Cortex of kidney (tissue), 1 donor: ENCODE measurements at places on chromosomes 12 and 14.

GRCh38 chr14:66610154-66610563 lies 102.2 kb downstream of the GPHN start:
- no peak for DNase-seq

- no peak for DNase-seq
Measured at GRCh38 chr14:102796661-102797190, 19.5 kb downstream of the TRAF3 start.

- no peak for DNase-seq
Measured at GRCh38 chr12:71703206-71703605, 17.3 kb downstream of the TMEM19 start.

DNA sequence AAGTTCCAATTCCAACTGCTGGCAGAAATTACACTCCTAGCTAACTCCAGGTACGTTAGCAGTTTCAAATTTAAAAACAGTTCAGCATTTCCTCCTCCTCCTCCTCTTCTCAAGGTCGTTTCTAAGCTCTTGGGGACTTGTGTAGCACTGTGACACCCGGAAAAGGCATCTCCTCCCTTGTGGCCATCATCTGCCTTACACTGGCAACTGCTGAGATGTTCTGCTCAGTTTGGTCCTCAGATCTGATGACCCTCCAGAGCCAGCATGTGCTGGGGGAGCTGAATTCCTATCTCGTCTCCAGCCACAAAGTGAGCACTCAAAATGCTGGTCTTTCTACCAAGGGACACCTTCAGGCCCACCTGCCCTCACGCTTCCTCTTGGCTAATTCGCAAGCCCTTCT lies 43.5 kb upstream of the CDKN3 start:
- no peak for DNase-seq

DNA sequence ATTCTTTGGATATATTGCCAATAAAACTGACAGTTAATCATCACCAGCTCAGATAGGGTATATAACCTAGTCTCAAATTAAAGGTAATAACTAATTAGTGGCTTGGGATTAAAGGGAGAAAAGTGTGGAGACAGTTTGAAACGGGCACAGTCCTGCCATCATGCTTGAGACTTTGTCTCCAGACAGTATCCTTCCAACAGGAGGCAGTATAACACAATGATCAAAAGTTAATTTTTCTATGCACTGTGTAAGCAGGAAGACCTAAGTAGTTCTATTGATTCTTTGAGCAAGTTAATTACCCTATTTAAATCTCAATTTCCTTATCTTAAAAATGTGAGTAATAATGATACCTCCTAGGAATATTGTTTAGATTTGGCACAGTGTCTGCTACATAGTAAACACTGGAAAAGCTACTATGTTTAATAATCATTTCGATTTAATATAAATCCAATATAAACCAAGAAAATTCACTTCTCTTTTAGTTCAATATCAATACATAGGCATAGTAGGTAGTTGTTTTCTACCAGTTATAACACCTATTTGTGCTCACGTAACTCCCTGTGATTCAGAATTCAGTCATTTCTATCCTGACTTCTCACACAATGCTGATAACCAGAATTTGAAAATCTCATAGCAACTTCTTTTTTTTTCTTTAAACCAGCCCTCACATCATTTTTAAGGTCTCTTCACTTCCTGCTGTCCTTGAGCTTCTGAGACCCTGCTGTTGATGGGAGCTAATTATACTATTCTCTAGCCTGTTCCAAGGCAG lies 53.7 kb downstream of the GALNT4 start:
- no peak for DNase-seq

GRCh38 chr12:94586589-94587259 lies 63.6 kb downstream of the TMCC3 start:
- DNase-seq: no peak

- DNase-seq: no peak
Measured at GRCh38 chr14:20492486-20492885, 12.9 kb upstream of the RNASE10 start.

DNA sequence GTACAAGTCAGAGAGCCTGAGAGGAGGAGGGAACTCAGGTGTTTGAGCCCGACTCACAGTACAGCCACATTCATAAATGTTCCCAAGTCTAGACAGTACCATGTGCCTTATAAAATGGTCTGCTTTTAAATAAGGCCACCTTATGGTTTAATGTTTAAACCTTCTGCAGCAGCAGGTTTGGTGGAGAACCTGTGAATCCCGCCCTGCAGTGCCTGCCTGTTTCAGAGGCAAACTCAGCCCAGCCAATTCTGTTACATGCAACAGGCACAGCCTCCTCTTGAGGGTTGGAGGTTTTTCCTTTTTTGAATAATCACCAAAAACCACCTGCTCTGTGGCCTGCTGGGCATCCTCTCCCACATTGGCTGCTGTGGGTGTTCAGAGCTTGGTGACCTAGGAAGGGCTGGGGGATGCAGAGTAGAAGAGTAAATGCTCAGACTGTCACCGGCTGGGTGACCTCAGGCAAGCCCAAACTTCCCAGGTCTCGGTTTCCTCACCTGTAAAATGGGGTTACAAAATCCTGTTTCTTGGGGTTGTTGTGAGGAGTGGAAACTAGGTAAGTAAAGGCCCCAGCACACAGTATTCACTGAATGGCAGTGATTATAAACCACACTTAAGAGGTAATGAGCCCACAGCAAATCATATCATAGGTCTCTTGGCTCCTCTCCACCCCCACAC lies 28.0 kb downstream of the NUAK1 start:
- no peak for DNase-seq

- DNase-seq: no peak
Measured at GRCh38 chr14:53011053-53011462, 60.2 kb upstream of the FERMT2 start.

DNA sequence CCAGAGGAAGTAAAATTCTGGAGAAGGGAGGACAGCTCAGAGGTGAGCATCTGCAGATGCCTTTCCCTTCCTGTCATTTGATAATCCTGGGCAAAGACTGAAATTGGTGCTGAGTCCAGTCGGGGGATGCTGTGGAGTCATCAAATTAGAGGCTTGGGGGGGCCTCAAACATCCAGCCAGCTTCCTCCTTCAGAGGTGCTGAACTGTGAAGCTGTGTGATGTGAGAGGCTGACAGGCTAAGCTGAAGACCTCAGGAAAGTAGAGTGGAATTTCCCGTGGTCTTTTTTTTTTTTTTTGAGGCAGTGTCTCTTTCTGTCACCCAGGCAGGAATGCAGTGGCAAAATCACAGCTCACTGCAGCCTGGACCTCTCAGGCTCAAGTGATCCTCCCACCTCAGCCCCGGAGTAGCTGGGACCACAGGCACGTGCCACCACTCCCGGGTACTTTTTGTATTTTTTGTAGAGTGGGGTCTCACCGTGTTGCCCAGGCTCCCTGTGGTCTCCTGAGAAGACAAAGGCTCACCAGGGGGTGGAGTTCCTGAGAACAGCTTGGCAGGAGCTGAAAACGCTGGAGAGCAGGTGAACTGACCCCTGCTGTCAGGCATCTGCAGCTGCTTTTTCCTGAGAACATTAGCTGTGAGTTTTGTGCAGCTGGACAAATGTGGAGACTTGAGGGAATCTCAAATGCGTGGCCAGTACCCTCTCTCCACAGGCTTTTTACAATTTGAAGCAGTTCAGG lies 6.1 kb upstream of the TCL1B start:
- DNase-seq: no peak

DNA sequence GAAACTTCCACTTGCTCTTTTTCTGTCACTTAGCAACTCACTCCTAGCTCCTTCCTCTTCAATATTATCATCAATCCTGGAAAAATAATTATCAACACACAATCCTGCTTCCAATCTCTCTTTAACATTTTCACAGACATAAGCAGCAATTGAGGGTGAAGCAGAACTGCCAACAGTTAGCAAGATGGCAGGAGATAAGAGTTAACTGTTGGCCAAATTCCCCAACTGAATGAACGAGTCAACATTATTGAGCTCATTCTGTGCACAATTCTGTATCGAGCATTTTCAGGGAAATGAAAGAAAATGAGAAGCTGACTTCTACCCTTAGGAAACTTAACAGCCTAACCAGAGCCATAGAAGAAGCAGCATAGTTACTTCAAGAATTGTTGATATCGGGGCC lies 152.0 kb downstream of the KCNA5 start:
- DNase-seq: no peak

- no peak for DNase-seq
Measured at GRCh38 chr14:97946641-97947040, 1149.5 kb downstream of the VRK1 start.

DNA sequence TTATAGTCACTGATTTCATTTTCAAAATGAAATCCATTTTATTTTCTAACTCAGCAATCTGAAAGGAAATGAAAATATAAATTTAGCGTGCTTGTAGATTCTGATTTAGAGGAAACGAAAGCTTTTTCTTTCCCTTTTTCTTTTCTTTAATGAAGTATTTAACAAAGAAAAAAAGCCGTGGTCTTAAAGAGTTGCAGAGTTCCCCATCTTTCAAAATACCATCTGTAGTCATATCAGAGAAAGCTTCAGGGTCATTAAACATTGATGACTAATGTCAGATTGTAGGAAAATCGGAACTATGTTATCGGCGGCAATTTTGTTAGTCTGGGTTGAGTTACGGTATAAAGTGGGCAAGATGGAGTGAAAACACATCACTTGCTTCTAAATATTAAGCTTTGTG lies 32.3 kb downstream of the DRAM1 start:
- DNase-seq: no peak
